ENCODE measurements at places on chromosomes 4 and X.

GRCh38 chr4:2515830-2516550 is 20.5 kb upstream of the FAM193A start:
- DNase-seq: no peak

- no peak for DNase-seq
Measured at GRCh38 chr4:71198958-71199357, 139.9 kb upstream of the SLC4A4 start.

DNA sequence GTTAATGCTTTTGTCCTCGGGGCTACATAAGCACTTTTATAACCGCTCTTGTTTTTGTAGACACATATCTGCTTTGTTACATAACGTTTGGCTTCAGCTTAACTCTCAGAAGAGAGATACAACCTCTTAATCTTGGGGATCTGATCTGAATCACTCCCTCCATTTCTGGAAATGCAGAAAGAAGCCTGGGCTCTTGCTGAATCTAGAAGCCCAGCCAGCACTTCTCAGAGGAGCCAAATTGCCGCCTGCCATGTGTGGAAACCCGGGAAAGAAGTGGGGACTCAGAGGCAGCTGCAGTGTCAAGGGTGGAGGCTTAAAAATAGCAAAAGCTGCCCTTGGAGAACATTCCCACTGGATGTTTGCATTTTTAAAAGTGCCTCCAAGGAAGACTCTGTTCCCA is 69.3 kb upstream of the LDB2 start:
- DNase-seq: no peak

DNA sequence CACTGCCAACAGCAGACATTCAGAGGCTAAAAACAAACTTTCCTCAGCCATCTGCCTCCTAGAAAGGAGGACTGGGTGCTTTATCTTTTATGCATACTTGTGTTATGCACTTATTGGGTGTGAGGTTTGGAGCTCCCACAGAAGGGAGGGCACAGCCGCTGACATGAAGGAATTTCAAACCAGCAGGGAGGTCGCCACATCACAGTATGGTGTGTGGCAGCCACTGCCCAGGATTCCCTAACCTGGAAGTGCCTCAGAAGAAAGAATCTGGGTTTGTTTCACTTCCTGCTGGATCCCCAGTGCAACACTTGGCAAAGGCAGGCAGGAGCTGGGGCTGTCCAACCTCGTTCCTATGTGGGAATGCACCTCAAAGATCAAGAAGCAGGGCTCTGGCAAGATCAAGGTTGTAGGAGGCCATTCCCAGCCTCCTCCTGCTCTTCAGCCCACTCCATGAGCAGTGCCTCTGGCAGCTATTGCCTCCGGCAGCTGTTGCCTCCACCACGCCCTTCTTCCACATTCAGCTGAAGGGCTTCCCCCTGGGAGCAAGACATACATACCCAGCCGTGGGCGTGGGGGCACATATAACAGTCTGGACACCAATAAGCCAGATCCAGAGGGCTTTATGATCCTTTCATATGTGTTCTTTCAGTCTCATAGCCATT is 109.0 kb upstream of the MAMLD1 start:
- no peak for DNase-seq

DNA sequence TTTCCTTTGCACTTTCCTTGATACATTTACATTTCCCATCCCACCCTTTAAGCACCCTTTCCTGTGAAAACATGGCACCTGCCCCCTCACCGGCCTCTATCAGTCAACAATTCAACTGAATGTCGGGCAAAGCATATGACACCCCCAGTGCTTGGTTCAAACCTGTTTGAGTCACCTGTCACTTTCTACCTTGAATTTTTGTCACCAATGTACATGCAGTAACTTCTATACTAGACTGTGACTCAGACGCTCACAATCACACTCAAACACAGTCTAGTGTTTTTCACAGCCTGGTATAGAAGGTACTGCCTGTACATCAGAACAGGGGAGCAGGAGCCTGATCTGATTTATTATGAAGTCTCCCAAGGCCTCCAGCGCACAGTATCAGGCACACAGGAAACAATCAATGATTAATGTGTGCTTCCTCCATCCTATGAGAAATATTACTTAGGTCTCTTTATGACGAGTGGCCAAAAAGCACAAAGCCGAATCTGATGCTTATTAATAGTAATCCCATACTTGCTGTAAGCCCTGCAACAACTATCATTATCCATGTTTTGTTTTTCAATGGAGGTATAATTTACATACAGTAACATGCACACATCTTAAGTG is 49.2 kb upstream of the FAM9C start:
- DNase-seq: no peak

- DNase-seq: no peak
Measured at GRCh38 chr4:187218705-187219245, 495.1 kb upstream of the FAT1 start.

DNA sequence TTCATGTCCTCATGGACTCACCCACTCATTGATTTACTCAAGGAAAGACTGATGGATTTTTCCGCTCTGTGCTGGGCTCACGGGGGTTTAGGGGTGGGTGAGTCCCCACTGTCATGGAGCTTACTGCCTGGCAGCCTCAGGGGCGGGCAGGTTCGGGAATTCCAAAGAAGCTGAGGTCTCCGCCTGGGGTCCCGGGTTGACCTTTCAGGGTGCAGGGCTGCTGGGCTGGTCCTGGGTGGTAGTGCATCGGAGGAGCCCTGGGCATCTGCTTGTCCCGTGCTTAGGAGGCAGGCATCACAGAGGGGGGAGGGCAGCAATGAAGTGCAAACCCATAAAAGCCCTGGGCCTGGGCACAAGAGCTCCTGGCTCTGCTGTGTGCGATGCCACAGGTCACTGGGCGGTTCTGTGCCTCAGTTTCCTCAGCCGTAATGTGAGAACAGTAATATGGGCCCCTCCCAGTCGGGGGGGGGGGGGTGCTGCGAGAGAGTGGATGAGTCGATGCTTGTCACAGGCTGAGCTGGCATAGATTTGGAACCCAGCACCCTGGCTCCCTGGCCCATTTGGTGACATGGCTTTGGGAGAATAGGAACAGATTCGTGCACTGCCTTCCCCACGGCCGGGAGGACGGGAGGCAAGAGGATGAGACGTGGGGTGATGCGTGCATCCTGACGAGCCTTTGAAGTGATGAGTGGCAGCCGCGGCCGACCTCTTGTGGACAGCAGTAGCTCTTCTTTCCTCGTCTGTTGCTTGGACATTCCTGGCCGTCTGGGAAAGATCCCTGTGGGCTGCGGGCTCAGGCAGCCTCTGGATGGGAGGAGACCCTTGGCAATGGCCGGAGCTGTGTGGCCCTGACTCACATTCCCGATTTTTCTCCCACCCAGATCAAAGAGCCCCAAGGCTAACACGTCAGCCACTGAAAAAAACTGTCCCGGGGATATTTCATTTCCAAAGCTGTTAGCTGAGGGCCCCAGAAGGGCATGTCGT is 42.0 kb downstream of the PSAPL1 start:
- no peak for DNase-seq

GRCh38 chrX:42119076-42119475 is 195.7 kb upstream of the CASK start:
- DNase-seq: no peak

DNA sequence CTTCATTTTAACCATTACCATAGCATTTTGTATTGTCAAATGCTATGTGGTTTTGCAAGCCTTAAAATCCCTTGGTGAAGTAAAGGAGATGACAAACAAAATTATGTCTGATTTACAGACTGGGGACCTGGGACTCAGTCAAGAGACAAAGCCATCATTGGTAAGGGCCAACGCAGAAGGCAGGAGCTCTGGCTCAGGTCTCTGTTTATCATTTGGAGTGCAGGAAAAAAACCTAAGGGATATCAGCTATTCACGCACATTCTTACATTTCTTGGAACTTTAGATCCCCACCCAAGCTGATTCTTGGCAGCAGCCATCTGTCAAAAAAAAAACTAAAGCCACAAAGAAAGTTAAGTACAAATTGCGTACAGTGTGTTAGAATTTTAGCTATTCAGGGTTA is 731.9 kb downstream of the STPG2 start:
- DNase-seq: no peak

- no peak for DNase-seq
Measured at GRCh38 chr4:118154649-118155048, 120.4 kb downstream of the NDST3 start.

DNA sequence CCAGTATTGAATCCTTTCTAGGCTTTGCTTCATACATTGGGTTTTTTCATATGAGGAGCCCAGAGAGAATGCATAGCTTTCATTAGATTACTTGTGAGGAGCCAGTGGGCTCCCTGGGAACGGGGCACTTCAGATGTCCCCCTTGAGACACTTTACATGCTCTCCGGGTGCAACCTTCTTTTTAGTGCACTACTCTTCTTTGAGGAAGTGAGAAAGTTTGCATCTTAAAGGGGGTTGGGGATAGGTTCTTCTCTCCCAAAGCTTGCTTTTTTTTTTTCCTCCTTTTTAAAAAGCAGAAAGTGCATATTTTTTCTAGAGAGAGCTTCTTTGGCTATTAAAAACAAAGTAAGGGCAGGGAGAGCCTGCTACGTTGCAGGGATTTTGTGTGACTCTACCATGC is 4.3 kb downstream of the HADH start:
- DNase-seq: no peak

DNA sequence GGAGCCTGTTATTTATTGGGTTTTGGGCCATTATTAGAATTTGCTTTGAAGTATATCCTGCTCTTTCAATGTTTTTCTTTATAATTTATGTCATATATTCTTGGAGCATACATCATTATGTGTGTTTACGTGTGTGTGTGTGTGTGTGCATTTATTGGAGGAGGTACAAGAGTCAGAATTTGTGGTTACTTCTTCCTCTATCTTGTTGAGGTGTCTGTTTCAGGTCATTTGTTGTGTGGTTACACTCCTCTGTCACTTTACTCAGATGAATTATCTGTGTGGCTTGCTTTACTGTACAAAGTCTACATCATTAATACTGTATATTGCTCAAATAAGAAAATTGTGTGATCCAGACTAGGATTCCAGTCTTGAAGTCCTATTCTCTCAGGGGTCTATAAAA is 1957.4 kb upstream of the TENM3 start:
- DNase-seq: no peak

GRCh38 chr4:37615720-37616063 is 70.5 kb downstream of the RELL1 start:
- DNase-seq: no peak

DNA sequence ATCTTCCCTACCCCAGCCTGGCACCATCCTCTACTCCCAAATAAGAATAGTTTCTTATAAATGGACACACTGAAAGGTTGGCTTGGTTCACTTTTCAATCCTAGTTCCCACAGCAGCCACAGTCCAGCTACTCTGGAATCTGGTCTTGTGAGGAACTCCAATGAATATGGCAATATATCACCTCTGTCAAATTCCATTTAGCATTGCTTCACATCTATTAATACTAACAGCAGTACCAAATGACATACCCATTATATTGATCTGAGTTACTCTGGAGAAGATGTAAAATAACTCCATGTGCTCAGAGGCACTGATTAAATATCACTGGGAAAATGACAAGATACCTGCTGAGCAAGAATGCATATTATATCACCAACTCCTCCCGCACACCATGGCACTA is 8.6 kb downstream of the OPHN1 start:
- no peak for DNase-seq

GRCh38 chr4:172143605-172144314 is 330.6 kb downstream of the GALNTL6 start:
- no peak for DNase-seq

DNA sequence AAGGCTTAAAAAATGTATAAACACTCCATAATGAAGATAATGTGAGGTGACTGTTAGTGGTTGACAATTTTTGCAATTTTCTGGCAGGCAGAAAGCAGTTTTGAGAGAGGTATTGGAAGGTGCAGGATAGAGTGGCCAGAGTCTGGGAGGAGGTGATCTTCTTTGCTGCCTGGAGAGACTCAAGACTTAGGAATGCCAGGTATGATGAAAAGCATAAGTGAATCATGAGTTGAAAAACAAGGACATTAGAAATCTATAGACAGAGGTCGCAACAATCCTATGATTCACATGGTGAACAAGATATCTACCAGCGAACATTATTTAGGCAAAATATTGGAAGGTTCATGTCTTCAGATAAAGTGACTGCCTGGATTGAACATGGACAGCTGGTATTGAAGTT is 118.5 kb downstream of the CFAP299 start:
- no peak for DNase-seq

GRCh38 chr4:142120921-142121320 is 484.5 kb downstream of the IL15 start:
- DNase-seq: no peak

GRCh38 chr4:120855307-120856001 is 67.1 kb downstream of the PRDM5 start:
- DNase-seq: no peak

- DNase-seq: peak; percentile 13
Measured at GRCh38 chrX:30308263-30309138, 689 bp downstream of the NR0B1 start.

GRCh38 chrX:23052324-23052723 is 52.6 kb downstream of the DDX53 start:
- no peak for DNase-seq

- no peak for DNase-seq
Measured at GRCh38 chr4:181685911-181686310, 557.3 kb upstream of the TENM3 start.

DNA sequence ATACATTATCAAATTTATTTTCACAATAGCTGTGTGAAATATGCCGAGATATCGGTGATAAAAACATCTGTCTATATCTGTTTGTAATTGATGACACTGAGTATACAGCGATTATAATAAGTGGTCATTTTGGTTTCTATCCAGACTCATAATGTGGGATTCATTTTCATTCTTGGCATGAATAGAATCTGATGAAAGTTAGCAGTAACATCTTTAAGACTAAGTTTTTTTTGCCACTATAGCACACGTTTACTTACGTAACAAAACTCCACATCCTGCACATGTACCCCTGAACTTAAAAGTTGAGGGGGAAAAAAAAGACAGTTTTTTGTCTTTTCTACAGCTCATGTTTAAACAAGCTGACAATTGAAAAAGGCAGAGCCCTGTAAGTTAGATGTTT is 86.4 kb downstream of the PPA2 start:
- no peak for DNase-seq

DNA sequence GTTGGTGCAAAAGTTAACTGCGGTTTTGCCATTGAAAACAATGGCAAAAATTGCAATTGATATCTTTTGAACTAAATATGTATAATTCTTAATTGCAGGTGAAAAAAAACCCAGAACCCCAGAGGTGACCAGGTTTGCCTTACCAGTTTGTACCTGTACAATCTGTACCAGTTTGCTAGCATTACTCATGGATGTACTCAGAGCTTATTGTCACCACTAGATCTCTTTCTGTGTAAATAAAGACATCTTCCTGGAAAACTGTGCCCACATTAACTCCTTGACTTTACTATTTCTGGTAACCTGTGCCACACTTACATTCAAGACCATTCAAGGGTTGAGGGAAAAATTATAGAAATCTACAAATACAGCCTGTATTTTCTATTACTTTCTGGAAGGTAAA is 139.7 kb downstream of the ELOVL6 start:
- no peak for DNase-seq

Measured in HL-60 (cell line).